ENCODE measurements at places on chromosomes 1 and 21.
A peak's percentile ranks its signal among the peaks of the same experiment; 100 is the strongest.

GRCh38 chr1:20160034-20160433 lies 20.9 kb downstream of the PLA2G2F start:
- DNase-seq: no peak

GRCh38 chr1:205171369-205171768 lies 40.1 kb downstream of the DSTYK start:
- no peak for DNase-seq

DNA sequence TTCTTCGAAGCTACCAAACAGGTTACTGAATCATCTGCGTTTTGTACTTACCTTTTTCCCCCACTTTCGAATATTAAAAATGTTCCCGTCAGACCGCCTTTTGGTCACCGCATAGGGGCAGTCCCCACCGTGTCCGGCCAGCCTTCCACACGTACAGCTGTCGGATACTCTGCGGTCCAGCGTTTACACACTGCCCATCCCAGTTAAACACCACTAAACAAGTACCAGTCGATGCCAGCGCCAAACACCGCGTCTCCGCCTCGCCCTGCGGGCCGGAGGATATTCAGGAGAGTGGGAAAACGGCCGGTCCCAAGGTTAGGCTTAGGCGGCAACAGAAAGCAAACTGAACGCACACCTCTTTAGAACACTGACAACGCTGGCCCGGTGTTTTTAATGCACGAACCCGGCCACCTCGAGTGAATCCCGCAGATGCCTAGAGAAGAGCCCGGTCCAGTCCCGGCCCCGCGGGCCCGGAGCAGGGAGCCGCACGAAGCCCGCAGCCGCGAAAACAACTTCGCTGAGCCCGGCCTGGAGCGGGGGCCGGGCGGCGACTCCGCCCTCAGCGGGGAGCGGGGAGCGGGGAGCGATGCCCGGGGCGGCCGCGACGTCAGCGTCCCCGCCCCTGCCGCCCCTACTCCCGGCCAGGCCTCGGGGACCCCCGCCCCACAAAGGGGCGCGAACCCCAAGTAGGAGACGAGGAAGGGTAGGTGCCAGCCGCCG lies 730 bp upstream of the PHF13 start:
- DNase-seq: peak; percentile 45

DNA sequence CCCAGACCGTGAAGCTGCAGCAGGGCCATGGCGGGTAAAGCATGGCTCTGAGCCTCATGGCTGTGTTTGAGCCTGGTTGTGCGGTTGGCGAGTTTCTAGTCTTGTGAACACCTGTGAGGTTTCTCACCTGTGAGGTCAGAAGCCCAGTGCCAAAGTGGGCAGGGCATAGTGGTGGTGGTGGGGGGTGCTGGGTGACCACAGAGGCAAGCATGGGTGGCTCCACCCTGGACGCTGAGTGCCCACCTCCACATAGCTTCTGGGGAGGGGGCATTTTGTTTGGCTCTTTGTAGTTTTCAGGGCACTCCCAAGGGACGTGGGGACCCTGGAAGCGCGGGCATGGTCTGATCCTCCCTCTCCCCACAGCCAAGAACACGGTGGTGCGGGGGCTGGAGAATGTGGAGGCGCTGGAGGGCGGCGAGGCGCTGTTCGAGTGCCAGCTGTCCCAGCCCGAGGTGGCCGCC lies 91.1 kb downstream of the TRIM11 start:
- DNase-seq: no peak

DNA sequence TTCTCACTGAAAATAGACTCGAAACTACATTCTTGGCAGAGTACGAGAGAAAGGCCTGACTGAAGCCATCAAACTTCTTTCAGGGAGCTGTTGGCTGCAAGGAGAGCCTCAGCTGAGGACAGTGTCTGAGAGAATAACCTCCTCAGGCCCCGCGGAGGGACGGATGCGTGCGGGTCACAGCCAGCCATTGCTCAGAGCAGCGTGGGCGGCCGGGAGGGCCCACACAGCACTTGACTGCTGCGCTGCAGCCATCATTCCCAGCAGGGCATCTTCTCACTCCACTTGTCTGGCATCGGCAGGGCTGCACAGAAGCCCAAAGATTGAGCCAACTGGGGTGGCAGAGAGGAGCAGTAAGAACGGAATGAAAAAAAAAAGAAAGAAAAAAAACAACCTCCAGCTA lies 113.5 kb downstream of the XCL2 start:
- no peak for DNase-seq

- no peak for DNase-seq
Measured at GRCh38 chr1:199243423-199244061, 604.7 kb downstream of the PTPRC start.

DNA sequence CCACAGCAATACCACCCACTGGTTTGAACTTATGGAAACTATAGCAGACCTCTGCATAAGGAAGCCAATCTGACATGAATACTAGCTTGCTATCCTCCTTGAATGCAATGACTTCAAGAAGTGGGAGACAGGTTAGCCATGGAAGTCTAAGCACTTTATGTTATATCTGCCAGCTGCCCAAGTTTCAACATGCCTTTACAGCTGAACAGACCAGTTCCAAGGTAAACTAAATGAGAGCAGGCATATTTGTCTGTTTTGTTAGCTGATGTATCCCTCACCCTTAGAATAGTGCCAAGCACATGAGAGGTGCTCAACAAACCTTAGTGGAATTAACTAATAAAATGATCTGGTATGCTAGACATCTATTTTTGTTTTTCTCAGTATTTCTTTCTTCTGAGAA lies 65.1 kb downstream of the ALG14 start:
- DNase-seq: no peak

GRCh38 chr1:223741861-223742260 lies 29.5 kb downstream of the CAPN2 start:
- no peak for DNase-seq

DNA sequence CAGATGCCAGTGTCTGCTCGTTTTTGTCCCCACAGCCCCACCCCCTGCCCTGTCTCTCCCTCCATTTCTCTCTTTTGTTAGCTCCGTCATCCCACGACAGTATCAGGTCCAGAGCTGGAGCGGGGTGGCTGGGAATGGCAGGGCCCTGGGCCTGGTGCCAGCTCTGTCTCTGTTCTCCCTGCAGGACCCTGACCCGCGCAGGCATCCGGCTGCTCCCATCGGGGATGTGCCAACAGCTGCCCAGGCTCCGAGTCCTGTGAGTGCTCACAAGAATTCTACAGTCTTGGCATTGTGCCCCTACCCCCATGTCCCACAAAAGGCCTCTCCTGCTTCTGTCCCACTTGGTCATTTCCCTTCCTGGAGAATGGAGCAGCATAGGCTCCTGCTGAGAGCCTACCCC lies 37.4 kb downstream of the UBE2T start:
- no peak for DNase-seq

DNA sequence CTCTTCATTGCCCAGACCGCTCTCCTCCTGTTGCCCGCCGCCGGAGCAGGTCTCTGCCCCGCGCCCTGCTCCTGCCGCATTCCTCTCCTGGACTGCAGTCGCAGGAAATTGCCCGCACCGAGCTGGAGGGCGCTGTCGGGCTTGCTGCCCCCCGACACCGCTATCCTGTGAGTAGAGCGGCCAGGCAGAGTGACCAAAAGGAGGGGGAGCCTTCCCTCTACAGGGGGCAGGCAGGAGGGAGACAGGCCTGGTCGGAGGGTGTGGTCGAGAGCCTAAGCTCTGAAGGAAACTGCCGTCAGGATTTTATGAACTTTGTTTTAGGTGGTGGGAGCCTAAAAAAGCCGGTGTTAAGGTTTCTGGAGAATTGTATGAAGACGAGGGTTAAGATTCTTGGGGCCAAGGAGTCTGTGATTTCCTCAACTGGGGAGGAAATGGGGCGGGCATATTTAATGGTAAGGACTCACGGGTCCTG lies 517 bp downstream of the LRIG2 start:
- no peak for DNase-seq

- DNase-seq: no peak
Measured at GRCh38 chr1:74430342-74430934, 82.0 kb downstream of the LRRC53 start.

DNA sequence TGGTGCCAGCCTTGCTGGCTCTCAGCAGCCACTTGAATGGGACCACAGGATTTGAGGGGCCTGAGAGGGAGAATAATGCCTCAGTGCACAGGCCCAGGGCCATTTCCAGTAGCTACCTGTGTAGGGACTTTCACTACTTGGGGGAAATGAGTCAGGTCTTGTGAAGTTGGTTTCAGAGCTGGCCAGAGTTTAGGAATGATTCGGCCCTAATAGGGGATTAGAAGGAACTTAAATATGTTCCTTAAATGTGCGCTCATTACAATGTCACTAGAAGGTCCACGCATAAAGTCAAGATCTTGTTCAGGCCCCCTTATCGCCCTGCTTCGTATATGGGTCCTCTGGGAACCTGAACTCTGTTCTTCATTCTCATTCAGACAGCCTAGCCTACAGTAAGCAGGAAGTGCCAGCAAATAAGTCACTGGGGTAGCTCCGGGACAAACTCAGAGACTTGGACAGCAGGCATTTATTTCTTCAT lies 5.6 kb upstream of the AKR1A1 start:
- no peak for DNase-seq

DNA sequence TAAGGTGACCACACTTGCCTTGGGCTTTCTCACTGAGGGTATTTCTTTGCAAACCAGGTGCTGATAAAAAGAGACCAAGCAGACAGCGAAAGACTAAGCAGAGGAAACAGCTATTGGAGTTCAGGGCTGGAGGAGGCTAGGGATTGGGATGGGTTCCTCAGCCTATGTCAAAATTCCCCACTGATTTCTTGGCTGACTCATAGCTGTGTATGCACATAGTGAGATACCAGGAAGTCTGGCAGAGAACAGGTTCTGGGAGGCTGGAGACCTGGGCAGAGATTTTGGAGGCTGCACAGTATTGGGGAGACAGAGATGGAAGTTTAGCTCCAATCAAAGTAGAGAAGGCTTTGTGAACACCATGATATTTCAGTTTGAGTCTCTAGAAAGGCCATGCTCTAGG lies 25.3 kb downstream of the YARS1 start:
- no peak for DNase-seq

GRCh38 chr1:109790735-109791494 lies 27.2 kb upstream of the EPS8L3 start:
- DNase-seq: no peak

DNA sequence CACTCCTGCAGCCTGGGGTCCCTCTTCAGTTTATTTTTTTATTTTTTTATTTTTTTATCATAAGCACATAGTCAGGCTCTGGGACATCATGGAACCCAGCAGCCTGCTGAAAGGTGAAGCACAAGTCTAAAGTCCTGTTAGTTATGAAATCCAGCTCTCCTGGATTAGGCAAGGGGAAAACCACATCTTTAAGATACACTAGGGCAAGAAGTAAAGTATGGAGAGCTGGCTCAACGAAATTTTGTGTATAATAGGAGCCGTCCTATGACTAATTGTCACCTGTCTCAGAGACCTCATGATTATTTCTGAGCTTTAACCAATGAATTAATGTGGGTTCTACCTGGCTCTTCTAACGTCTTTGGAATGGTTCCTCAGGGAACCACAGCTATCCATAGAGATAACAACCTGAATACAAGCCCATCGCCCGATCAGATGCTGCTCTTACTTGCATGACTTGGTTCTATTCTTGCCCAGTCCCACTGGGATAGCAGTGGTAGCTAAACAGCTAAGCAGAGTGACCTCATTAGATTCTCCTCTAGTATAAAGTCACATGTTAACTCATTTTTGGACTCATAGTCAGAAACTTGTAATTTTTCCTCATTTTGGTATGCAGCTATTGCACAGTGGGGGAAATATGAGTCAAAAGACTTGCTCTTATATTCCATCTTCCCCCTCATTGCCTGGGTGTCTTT lies 122.7 kb downstream of the LMO4 start:
- DNase-seq: no peak

GRCh38 chr1:1013922-1014648 lies 788 bp downstream of the ISG15 start:
- DNase-seq: peak; percentile 60

- DNase-seq: no peak
Measured at GRCh38 chr1:117817629-117818028, 111.8 kb downstream of the GDAP2 start.

DNA sequence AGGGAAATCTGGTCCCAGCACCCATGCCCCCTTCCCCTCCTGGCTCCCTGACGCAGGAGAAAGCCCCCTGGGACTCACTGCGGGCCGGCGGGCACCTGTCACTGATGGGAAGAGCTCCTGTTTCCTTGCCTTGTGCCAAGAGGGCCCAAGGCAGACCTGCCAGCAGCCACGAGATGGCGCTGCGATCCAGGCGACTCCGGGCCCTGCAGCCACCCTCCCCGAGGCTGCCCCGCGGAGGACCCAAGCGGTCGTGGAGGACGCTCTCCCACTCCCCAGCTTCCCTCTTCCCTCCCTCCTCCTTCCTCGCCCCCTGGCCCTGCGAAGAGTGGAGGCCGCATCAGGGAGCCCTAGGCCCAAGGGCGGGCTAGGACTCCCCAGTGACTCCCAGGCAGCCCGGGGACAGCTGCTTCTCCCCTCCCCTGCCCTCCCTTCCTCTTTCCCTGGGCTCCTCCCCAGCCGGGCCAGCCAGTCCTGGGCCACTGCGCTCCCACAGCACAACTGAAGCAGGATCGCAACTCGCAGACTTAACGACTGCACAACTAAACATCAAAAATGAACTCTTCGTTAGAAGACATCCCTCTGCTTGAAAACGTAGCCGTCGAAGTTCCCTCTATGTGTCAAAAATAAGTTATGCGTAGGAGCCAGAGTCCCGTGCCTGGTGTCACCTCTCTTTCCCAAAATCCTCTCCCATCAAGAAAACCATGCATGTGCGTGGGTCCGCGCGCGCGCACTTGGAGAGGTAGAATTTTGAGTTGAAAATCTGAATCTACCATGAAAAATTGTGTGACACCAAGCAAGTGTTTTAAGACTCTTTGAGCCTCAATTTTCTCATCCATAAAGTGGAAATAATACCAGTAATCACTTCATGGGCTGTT lies 34.2 kb downstream of the BATF3 start:
- peak; percentile 44 for DNase-seq

GRCh38 chr1:67211589-67212563 lies 45.6 kb downstream of the IL23R start:
- DNase-seq: peak; percentile 62

DNA sequence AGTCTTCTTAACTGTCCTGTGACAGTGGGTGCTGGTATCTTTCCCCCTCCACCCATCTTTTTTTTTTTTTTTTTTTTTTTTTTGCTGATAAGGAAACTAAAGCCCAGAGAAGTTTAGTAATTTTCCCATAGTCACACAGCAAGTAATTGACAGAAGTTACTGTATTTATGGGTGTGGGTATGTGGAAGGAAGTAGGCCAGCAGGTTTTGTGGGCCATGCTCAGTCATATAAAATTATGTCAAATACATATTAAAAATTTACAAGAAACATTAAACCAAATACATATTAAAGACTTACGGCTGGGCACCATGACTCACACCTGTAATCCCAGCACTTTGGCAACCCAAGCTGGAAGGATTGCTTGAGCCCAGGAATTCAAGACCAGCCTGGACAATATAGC lies 51.5 kb downstream of the KAZN start:
- no peak for DNase-seq

- DNase-seq: peak; percentile 11
Measured at GRCh38 chr21:30478004-30478403, 2.2 kb downstream of the KRTAP19-1 start.

DNA sequence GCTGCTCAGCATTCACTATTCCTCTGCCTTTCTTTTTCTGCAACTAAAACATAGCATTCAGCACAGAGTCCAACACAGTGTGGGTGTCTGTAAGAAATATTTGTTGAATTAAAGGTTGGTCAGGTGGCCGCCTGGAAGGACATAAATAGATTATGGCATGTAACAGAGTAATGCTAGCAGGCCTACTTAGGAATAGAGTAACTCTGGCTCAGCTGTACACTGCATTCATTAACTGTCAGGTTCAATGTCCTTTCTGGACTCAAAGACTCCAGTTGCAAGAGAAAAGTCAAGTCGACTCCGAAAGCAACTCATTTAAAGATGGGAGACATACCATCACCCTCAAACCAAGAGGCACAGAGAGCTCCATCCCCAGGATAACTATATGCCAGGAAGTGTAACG lies 116.0 kb downstream of the LMX1A start:
- no peak for DNase-seq

Data from NCI-H526 (cell line).